ENCODE measurements at places on chromosomes 1 and 21.

GRCh38 chr1:69252696-69253095 lies 315.0 kb upstream of the LRRC7 start:
- no peak for DNase-seq

DNA sequence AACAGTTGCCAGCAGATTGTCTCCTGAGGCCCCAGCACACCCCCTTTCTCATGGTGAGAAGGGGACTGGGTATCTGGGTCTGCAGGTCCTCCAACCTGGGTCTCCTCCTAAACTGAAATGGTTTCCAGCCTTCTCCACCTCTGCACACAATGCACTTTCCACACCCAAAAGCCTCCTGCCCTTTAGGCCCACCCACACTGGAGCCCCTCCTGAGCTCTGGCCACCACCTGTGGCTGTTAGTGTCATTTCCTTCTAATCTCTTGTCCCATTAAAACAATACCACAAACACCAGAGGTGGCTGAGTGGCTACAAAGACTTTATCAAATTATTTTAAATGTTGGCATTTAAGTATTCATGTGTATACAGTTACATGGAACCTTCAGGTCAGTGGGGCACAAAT lies 11.5 kb downstream of the GPR3 start:
- DNase-seq, result no peak

- no peak for DNase-seq
Observed at GRCh38 chr1:186993996-186994395, 165.2 kb downstream of the PLA2G4A start.

DNA sequence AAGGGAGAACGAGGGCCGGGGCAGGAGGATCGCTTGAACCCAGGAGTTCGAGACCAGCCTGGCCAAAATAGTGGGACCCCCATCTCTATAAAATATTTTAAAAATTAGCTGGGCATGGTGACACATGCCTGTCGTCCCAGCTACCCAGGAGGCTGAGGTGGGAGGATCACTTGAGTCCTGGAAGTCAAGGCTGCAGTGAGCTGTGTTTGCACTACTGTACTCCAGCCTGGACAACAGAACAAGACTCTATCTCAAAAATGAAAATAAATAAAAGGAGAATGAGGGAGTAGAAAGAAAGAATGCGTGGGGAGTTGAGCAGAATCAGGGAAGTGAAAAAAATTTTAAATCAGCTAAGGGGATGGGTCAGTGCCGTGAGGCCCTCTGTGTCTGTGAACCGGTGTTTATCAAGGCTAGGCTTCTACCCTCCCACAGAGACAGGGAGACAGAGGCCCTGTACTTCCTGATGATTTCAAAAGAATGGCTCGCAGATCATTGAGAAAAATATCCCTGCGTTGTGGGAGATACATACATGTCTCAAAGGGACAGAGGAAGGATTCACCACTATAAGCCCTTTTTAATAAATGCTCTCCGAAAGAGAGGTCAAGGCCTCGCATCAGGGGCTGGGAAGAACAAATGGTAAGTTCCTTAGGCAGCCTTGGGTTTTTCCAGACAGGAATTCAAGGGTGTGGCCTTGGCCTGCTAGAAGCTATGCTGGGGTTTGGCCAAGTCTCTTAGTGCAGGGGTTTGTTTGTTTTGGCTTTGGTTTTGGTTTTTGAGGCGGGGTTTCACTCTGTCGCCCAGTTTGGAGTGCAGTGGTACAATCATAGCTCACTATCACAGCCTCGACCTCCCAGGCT lies 20.7 kb downstream of the IL10RB start:
- DNase-seq, result no peak

DNA sequence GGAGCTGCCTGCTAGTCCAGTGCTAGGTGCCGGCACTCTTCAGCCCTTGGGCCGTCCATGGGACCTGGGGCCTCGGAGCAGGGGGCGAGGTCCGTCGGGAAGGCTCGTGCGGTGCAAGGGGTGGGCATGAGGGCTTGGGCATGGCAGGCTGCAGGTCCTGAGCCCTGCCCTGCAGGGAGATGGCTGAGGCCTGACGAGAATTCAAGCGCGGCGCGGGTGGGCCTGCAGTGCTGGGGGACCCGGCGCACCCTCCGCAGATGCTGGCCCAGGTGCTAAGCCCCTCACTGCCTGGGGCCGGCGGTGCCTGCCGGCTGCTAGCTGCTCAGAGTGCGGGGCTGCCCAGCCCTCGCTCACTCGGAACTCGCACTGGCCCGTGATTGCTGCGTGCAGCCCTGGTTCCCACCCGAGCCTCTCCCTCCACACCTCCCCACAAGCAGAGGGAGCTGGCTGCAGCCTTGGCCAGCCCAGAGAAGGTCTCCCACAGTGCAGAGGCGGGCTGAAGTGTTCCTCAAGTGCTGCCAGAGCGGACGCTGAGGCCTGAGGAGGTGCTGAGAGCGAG lies 467.0 kb downstream of the AGBL4 start:
- no peak for DNase-seq

DNA sequence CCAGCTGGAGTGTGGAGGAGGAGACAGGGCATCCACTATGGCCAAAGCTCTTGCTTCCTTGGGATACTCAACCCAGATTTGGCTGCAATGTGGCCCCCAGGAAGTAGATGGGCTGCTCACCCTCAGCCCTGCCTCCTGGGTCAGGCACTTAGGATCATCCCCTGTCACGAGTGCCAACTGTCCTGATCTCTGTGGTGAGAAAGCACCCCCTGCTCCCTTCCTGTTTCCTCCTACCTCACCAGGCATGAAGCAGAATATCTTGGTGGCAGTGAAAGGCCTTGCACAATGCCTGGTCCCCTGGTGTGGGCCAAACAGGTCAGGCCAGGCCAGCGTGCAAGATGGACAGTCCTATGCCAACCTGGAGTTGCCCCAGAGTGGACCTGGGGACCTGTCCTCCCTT lies 211.7 kb downstream of the GRIK3 start:
- DNase-seq, result no peak

GRCh38 chr1:236467327-236467641 lies 56.5 kb upstream of the LGALS8 start:
- DNase-seq, result no peak

GRCh38 chr1:232995189-232995588 lies 44.8 kb downstream of the NTPCR start:
- DNase-seq, result no peak

DNA sequence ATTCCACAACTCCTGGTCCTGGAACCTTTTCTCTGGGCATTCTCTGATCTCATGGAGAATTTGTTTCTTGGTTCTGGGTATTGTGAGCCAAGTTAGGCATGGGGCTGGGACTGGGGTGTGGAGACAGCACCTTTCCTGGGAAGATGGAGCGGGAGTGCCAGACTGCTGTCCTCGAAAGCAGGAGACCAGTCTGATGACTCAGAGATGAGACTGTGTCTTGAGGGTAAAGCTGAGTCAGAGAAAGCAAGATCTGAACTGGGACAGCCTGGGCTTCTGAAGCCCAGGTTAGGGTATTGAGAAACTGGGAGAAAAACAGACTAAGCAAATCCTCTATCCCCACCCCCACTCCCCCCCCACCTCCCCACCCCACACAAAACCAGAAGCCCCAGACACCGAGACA lies 2.2 kb upstream of the KANK4 start:
- DNase-seq, result no peak

DNA sequence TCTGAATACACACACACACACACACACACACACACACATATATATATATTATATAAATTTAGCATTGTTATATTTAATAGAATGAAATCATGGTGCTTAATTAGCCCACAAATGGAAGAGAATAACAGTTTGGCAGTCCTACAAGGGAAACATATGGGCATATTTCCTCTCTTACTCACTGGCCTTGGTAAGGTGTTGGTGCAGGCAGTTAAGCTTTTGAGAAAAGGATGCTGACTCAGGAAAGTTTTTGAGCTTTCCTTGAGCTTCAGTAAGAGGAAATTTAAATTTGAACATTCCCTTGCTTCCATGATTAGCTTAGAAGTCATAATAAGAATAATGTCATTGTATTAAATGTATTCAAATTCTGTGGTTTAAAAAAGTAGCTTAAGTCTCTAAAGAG lies 37.0 kb upstream of the B3GALT5 start:
- DNase-seq, result no peak

GRCh38 chr1:93715529-93716126 lies 34.0 kb upstream of the BCAR3 start:
- no peak for DNase-seq
